Sigmoid colon (tissue), 7 donors: ENCODE measurements at places on chromosomes 1 and 21.

GRCh38 chr1:215477632-215478031 lies 89.5 kb upstream of the KCTD3 start:
- DNase-seq, result no peak

DNA sequence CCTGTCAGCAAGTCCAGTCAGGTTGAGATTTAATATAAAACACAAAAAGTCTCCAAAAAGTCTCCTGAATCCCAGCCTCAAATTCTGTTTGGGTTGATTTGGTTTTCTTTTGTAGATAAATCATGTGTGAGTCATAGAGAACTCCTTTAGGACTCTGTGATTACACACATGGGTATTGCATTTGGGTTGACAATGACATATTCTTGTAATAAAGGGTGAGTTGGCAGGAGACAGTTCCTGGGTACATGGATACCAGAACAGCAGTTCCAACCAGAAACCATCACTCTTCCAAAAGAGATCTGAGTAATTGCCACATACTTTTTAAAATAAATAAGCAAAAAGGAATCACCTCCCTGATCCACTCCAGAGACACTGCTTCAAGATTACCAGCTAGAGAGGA lies 8.9 kb downstream of the CR2 start:
- no peak for DNase-seq

- DNase-seq, result no peak
These were observed 6.9 kb upstream of the SRP9 start for GRCh38 chr1:225770561-225771248.

GRCh38 chr1:2224631-2225428 lies 3.3 kb upstream of the SKI start:
- DNase-seq, result no peak

DNA sequence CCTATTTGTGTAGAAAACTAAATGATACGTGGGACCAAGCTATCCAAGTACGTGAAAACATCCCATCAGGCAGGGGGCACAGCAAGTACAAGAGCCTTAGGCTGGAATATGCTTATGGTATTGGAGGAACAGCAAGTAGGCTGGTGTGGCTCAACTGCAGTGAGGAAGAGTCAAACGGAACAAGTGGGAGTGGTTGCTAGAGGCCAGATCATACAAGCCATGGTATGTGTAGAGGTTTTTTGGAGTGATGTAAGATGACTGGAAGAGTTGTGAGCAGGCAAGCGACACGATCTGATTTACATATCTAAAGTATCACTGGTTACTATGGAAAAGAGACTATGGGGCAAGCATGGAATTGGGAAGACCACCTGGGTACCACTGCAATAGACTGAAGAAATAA lies 27.8 kb downstream of the ELK4 start:
- DNase-seq, result no peak

GRCh38 chr1:168161459-168161858 lies 17.3 kb upstream of the TIPRL start:
- DNase-seq, result no peak

GRCh38 chr1:67743072-67743725 lies 58.2 kb downstream of the GADD45A start:
- no peak for DNase-seq

GRCh38 chr1:19388980-19389379 lies 76.9 kb downstream of the SLC66A1 start:
- no peak for DNase-seq

- no peak for DNase-seq
These were observed 179.6 kb downstream of the RUNX1 start for GRCh38 chr21:34869545-34869944.

DNA sequence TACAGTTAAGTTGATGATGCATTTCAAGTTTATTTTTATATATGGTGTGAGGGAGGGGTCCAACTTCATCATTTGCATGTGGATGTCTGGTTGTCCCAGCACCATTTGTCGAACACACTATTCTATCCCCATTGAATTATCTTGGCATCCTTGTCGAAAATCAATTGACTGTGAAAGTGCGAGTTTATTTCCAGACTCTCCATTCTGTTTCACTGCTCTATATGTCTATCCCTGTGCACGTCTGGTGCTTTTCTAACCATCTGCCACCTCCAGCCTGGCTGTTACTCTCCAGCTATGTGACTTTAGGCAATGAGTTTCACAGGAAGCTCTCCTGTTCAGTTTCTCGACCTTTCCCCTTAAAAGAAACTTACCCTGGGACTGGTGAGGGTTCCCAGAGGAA lies 137.1 kb upstream of the KLHDC7A start:
- no peak for DNase-seq

DNA sequence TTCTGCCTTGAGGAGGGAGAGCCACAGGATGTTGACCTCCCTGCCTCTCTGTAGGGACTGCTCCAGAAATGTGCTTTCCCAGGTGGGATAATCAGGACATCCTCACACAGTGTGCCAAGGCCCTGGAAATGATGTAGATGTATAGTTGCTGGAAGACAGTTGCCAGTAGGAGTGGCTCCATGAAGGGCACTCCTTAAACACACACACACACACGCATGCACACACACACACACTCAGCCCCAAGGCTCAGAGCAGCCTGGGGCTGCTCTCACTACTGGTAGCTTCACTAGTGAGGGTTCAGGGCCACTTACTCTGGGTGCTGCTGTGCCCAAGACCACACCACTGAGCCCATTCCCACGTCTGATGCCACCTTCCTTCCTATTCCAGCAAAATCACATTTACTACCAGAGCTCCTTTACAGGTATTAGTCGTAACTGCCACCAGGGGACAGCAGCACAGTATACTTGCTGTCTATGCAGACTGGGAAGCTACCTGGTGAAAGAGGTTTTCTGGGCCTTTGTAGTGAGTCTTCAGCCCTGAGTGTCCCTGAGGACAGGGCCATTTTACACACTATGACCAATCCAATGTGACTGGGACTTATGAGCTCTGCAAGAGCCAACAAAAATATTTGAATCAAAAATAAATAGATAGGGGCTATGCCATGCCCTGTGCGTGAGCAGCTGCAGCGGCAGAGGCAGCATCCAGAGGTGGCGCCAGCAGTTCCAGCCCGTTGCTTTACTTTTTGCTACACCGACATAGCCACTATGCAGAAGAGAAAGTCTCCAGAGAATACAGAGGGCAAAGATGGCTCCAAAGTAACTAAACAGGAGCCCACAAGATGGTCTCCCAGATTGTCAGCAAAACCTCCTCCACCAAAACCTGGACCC lies 15.0 kb downstream of the CRNN start:
- DNase-seq, result no peak

DNA sequence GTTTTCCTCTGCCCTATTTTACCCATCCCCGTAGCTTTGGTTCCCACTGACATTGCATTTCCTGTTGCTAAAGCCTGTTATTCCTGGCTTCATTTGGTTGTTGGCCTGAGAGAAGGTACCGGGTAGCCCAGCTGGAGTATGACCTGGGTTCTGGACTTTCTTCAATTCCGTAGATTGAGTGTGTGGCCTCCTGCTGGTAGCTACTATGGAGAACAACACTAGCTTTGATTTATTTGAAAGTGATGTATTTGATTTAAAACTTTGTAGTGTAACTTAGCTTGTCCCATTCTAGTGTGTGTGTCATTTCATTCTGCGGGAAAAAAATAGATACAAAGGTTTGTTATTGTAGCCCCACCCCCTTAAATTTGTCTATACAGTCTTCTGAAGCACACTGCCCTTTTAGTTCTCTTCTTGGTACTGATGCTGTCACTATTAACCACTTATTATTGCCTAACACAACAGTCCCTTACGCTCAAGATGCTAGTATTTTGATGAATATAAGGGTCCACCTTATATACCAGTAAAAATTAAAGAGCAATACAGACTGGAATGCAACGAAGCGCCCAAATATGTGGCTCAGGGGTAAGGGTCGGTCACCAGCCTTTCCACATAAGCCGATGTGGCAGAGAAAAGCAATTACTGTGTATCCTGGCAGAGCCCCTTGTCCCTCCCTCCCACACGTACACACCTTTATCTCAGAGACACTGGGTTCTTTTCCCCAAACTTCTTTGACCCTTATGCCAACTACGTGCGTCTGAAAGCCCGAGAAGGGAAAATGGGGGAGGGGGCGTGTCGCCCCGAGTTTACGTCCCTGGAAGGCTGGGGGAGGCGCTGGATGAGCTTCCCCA lies 643 bp upstream of the MOV10 start:
- DNase-seq, result no peak

- no peak for DNase-seq
These were observed 2.7 kb downstream of the LRRC71 start for GRCh38 chr1:156922986-156923669.

- DNase-seq, result peak; percentile 20
These were observed 153.9 kb upstream of the IRF2BP2 start for GRCh38 chr1:234763910-234764309.

DNA sequence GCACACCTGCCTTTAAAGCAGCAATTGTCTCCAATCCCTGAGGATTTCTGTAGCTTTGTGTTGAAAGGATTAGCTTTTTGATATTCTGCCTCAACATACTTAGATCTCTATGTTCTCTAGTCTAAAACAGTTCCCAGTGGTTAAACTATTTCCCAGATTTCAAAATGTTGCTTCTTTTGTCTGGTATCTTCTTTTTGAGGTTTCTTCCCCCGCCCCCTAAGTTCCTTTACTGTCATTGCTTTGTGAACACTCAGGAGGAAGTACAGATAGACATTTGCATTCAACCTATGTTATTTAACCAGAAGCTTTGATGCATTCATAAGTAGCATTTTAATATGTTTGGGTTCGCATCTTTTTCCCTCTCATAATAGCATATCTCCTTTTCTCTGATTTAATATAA lies 33.5 kb downstream of the CYYR1 start:
- DNase-seq, result no peak

DNA sequence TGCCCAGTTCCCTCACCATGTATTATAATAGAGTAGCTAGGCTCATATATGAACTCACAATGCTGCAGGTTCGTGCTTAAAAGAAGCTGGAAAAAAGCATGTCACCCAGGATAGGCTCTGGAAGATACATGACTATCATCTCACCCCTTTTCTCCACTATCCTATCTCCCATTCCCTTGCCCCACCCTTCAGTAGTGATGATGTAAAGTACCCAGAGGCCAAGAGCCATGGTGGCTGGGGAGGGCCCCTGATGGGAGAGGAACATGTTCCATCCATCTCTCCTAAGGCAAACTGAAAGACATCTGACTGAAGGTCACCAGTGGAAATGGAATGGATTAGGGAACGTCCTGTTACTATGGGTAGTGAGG lies 20.3 kb upstream of the RBBP5 start:
- no peak for DNase-seq

GRCh38 chr21:21963911-21964310 lies 965.7 kb downstream of the NCAM2 start:
- no peak for DNase-seq

GRCh38 chr21:24112020-24112419 lies 1495.3 kb downstream of the MRPL39 start:
- DNase-seq, result no peak

DNA sequence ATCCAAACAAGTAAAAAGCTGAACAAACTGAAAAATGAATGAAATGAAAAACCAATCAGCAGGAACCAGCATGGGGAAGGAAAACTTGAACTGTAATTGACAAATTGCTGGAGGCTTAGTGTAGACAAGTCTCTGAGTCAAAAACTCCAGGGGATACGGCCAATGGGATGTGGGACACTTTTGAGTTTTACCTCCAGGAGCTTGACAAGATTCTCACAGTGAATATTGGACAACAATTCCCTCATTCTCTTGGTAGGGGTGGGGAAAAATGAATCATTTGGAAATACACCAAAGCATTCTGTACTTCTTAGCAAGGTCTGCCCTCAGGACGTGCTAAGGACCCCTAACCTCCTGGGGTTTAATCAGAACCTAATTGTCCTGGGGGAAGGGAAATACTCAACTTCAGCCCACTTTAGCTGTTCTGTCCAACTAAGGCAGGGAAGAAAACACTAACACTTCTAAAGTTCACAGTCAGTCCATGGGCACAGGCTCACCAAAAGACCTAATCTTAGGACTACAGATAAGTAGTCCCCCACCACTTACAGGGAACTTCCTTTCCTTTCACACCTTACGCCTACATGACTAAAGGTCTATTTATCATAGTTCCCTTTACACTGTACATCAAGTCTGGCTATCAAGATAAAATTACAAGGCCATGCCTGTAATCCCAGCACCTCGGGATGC lies 60.7 kb upstream of the CDC42BPA start:
- no peak for DNase-seq

DNA sequence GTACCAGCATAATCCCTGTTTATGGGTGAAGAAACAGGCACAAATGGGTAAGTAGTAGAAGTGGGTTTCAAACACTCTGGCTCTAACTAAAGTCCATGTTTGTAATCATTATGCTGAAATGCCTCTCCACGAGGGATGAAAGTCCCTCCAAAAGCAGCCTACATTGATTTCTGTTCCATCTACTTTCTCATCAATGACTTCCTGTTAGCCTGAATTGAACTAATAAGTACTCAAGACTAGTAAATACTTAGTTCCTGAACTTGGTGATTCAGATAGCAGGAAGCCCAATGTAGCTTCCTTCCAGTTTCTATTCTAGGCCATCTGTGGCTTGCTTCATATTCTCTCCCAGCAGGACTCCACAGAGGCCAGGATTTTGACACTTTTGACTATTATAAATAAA lies 11.3 kb upstream of the BACH1 start:
- no peak for DNase-seq

GRCh38 chr1:32864375-32865019 lies 6.2 kb downstream of the FNDC5 start:
- DNase-seq, result no peak

- no peak for DNase-seq
These were observed 123.8 kb upstream of the RAB4A start for GRCh38 chr1:229147072-229147471.

- no peak for DNase-seq
These were observed 27.3 kb upstream of the LRRC52 start for GRCh38 chr1:165516469-165516868.

- no peak for DNase-seq
These were observed 17.4 kb downstream of the ZNF326 start for GRCh38 chr1:90012300-90012699.

DNA sequence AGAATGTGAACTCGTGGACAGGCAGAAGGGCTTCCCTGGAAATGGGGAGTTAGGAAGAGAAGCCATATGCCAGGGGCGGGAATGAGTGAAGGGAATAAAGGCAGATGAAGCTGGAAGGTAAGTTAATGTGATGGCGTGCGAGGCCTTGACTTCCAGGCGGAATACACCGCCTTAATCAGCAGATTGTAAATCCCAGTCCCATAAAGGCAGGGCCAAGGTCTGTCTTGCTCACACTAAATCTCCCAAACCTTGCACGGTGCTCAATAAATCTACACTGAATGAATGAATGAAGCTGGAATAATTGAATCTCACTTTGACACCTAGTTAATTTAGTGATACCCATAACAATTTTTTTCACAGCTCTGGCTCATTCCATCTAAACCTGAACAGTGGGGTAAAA lies 16.8 kb upstream of the PRDM2 start:
- DNase-seq, result no peak
